Stimulated activated CD4-positive, alpha-beta T cell treated with anti-CD3 and anti-CD28 coated beads, Interleukin-1b, Interleukin-23, amount 100 ng/mL, for 24 hours (primary cell): ENCODE measurements at places on chromosomes 11 and 22.

DNA sequence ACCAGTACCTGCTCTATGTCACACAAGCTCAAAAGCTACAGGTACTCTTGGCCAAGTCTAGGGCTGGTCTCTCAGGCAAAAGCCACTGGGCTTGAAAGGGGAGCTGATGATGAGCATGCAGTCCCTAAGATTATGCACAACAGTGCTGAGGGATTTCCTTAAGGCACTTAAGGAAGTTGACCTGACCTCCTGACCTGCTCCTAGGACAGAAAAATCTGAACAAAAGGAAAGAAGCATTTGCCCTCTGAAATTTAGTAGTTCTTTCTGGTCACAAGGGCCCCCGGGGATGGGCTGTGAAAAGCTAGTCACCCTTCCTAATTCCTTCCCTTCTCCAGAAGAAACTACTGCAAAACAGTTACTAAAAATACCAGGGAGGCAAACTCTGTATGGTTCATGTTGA is 83.6 kb upstream of the PHOX2A start:
- DNase-seq, result no peak

DNA sequence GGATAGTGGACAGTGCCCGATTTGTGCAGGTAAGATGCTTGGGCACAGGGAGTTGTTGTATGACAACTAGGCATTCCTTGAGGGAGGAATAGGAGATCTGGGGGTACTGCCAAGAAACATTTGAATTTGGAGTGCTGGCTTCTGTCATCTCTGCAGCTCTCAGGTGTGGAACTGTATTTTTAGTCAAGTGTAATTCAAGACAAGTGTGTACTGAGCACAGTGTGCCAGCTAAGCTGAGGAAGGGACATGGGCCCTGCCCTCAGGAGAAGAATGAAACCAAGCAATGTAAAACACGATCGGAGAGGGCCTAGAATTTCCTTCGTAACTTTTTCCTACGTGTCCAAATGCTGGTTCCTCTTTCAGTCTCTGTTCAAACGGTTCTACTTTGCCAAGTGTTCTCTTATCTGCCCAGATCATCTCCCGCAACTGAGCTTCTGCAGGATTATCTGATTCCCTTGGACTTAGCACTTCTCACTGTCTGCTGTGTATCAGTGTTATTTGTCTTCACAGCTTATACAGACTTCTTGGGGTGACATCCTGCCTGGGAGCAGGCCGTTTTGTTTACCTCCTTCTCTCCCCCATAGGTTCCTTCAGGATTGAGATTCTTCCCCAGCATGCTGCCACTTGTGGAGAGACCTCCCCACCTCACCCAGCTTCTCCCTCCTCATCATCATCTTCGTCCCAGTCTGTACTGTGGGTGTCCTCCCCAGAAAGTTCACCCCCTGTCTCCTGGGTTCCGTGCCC is 27.6 kb downstream of the ART5 start:
- no peak for DNase-seq

GRCh38 chr11:112999520-112999919 is 38.3 kb downstream of the NCAM1 start:
- DNase-seq, result no peak

GRCh38 chr11:126830216-126830806 is 170.3 kb downstream of the KIRREL3 start:
- DNase-seq, result no peak

DNA sequence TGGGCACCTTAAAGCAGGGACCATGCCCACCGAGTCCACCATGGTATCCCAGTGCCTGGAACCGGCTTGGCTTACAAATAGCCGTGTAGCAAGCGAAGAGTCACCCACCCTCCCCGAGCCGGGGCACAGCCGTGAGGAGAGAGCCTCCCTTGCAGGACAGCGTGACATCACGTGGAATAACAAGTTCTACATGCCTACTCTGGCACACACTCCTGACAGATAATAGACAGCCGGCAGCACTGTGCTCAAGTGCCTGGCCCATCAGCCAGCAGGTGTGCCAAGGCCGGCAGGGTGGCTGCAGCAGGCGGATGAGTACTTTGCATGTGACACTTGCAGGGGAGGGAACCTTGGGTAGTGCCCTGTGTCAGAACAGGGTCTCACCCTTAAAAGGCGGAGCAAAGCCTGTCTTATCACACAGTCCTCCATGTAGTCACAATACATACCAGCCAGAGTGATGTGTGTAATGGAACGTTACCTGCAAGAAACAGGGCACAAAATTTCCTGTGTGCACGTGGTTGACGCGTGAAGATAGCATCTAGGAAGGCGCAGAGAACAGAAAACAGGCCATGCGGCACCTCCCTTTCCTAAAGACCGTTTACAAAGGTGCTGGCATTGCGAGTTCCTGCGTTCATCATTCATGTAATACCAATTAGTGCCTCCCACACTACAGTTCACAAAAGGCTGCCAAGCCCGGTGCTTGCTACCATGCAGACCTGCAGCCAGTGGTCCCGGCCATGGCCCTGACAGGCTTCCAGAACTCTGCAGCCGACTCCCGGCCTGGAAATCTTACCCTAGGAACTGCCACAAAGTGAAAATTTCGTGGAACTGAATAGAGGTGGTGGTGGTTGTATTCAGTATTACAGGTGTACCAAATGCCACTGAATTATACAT is 16.4 kb downstream of the TOM1 start:
- DNase-seq, result no peak

DNA sequence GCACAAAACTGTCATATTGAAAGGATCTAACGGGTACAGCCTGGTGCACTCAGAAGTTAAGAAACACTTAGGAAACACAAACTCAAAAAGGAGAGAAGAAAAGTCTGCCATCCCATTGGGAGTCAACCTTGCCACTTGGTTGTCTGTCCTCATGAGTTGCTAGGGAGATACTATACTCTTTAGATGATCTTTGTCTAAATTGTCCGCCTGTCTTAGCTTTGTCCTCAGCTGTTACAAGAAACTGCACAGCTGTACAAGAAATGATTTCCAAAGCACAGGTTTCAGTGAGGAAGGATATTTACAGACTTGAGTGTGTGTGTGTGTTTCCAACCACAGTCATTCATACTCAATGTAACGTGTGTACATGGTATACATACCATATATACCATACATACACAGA is 169.2 kb upstream of the CCDC90B start:
- DNase-seq, result no peak

DNA sequence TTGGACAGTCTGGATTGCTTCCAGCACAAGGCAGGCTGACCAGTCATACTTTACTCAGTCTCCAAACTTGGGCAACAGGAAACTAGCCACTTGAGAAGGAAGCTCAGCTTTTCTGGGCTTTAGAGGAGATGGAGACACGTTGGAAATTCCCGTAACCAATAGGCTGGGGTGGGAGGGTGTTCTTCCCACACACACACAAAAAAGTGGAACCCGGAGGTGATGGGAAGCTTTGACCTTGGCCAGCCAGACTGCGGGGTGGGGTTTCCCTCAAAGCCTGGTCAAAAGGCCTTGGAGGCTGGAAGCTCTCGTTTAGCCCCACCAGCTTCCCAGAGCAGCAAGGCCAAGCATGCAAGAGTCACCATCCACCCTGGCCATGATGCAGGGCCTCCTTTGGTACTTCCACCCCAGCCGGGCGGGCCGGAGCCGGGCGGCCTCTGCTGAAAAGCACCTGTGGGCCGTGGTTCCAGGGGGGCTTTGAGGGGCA is 126.2 kb downstream of the BCR start:
- DNase-seq, result no peak

- no peak for DNase-seq
Observed at GRCh38 chr11:9362393-9362863, 22.0 kb upstream of the IPO7 start.

GRCh38 chr22:43539572-43540528 is 128.0 kb downstream of the MPPED1 start:
- no peak for DNase-seq

DNA sequence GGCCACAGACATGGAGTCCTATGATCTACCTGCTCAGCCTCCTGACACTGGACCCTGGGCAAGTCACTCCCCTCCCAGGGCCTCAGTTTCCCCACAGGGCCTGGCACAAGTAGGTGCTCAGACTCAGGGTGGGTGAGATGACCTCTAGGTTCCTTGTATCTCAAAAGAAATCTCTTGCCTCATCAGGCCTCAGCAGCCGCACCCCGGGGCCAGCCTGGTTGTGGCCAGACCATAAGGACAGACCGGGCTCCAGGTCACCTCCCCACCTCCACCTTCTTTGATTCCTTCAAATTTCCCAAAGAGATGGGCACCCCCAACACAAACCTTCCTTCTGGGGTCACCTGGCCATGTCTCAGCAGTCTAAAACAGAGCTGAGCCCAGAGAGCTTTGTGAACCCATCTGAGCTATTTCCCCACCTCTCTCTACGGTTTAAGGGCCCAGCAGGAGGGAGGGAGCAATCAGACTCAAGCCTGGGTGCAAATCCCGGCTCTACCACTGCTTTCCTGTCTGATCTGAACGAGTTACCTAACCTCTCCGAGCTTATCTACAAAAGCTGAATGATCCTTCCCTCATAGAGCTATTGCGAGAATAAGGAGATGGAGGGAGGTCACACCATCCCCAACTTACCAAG is 2.5 kb upstream of the APOL4 start:
- no peak for DNase-seq

GRCh38 chr11:102230186-102230585 is 87.1 kb upstream of the BIRC3 start:
- DNase-seq, result no peak
